ENCODE measurements at places on chromosomes 1 and 21.
A peak's percentile ranks its signal among the peaks of the same experiment; 100 is the strongest.

DNA sequence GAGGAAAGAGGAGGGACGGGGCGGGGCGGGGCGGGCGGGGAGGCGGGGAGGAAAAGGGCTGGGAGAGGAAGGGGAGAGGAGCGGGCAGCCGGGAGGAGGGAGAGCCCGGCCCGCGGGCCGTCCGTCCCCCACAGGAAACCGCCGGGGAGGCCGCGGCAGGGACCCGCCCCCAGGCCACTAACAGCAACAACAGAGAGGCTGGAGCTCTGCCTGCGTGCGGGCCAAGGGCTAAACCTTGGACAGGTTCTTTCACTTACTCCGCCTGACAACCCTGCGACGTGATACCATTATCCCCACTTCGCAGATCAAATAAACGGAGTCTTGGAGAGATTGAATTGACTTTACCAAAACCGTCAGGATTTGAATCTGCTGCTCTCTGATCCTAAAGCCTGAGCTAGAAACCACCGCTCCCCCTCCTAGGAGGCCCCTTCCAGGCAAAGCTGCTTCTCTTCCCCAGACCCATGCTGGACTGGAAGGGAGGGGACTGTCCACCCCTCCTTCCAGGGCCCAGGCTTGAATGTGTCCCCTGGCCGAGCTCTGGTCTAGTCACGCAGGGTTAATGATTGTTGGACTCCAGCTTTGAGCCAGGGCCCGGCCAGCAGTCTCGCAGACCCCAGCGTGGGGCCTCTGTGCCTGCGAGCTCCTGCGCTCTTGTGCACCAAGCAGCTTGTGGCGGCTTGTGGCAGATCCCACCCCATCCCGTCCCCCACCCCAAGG is at the start of gene EVA1B:
TSS of gene EVA1B (minus strand) at position 10 of the 717 bp plus-strand sequence. CDS start 608 bp downstream, outside the sequence.
- no peak for DNase-seq

GRCh38 chr1:36465731-36466369 is 1.7 kb upstream of the MRPS15 start:
- DNase-seq: no peak

DNA sequence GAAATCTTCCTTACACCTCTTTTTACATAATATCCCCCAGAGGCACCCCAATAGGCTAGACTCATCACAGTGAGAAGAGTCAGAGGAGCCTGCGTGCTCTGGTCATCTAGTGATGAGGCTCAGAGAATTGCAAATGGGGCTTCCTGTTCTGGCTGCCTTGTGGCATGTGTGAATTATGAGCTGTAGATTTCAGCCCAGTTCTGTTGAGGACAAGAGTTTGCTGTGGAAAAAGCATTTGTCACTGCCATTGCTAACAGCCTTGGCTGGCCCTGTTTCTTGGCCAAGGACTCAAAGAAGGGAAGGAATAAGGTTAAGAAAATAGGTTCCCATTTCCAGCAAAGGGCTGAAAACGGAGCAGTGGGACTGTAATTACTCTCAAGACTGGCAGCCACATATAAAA is 30.7 kb downstream of the MRAP start:
- DNase-seq: no peak

DNA sequence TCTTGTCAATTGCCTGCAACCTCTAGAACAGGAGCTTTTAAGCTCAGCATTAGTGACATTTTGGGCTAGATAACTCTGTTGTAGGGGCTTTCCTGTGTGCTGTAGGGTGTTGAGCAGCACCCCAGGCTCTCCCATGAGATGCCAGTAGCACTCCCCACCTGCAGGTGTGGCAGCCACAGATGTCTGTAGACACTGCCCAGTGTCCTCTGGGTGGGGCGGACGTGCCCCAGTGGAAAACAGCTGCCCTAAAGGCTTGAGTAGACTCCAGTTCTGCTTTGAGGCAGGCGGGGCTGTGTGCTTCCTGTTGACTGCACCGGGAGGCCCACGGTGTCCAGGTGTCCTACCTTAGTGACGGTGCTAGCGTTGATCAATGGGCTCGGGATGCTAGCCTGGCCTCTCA is 16.9 kb upstream of the PWP2 start:
- no peak for DNase-seq

DNA sequence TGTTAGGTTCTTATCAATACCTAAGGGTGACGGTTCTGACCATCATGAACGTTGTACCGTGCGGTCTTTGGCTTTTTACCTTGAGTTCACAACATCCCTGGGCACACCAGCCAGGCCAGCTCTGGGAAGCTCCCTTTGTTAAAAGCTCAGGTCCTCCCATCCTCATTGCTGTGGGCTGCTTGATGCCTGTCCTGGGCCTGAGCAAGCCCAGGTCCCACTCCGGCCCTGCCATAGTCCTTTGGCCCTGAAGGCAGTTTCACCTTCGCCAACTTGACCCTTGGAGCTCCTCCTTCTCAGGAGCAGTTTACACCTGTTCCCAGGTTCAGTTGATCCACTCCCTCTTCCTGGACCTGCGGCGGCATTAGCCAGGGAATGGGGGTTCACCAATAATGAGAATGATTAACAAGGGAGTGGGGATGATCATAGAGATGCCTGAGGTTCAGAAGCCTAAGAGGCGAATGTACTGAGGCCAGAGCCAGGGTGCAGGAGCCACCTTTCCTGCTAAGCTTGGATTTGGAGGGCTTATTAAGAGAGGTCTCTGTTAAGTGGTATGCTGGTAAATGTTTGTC is 40.2 kb downstream of the DHCR24 start:
- no peak for DNase-seq

GRCh38 chr1:11736746-11737639 is 1.1 kb downstream of the AGTRAP start:
- DNase-seq: peak; percentile 21

GRCh38 chr1:230752407-230752806 is 5.2 kb downstream of the CAPN9 start:
- no peak for DNase-seq

DNA sequence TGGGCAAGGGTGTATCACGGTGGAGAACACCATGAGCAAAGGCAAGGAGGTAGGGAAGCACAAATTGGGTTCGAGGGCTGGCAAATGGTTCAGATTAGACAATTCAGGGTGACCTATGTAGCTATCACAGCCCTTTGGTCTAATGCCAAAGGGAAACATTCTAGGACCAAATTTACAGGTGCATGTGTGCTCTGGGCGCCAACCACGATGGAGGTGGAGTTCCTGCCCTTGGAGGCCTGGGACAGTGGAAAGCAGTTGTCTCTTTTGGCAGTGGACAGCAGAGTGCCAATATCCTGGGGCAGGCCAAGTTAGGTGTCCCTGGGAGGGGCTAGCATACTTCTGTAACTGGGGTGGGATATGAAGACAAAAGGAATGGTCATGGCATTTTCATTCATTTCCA is 40.1 kb downstream of the IGFN1 start:
- DNase-seq: no peak

DNA sequence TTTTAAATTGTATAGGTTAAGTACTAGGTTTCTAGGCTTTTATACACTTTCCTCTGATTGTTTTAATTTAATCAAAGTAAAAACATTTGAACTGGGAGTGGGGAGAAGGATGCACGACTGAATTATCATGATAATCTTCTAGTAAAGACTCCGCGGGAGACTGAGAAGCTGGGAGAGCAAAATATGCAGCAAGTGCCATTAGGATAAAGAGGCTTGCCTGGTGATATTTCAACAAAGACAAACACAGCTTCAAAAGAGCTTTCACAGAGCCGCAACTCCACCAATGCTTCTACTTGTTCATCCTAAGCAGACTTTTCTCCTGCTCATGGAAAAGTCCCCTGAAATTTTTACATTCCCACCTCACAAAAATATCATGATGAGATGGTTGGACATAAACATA is 239.0 kb upstream of the PTBP2 start:
- no peak for DNase-seq

DNA sequence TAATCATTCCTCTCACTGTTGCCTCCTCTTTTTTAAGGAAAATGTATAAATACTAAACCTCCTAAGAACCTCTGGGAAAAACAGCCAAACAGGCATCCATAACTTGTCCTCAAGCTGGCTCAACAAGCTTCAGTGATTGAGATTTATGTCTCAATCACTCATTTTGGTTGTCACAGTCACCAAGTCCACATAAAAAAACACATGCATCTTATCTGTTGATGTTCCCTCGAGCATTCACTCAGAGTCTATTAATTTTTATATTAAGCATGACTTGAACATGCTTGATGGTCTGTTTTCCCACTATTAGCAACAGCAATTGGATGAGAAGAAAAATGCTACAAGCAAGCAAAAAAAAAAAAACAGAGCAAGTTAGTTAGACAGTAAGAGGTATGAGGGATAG is 254.3 kb downstream of the RGS7 start:
- DNase-seq: no peak
